ENCODE measurements at places on chromosomes 2 and 18.

- no peak for DNase-seq
These were observed 405 bp downstream of the CASP10 start for GRCh38 chr2:201183365-201183727.

GRCh38 chr2:234046521-234046920, 4.0 kb upstream of the SPP2 start:
- DNase-seq, result no peak

- DNase-seq, result no peak
These were observed 121.0 kb upstream of the HAAO start for GRCh38 chr2:42913280-42913878.

DNA sequence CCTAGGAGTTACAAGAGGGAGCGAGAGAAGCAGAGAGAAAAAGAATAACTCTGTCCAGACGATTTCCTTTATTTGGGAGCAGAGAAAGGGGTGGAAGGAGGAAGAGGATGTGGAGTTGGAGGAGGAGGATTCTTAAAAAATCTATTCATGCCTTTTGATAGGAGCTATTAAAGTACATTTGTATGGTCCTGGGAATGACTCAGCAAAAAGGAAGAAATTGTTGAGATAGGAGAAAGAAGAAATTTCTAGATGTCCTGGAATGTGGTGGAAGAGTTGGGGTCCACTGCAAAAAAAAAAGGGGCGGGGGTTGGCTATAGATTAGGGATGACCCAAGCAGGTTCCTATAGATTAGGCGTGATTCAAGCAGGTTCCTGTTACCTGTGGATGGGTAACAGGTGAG, 32.4 kb upstream of the RPRM start:
- no peak for DNase-seq

DNA sequence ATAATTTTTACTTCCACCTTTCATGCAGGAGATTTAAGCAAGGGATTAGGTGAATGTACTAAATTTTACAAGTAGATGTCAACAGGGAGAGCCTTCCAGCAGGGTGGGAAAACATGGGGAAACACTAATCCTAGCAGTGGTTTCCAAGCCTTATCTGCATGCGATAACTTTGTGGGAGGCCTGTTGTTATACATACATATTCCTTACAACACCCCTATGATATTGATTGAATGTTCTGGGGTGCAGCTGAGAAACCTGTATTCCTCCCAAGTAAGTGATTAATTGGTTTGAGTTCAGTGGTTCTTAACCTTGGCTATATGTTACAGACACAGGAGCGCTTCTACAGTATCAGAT, 65.9 kb downstream of the COL4A4 start:
- no peak for DNase-seq

GRCh38 chr2:72129681-72130340, 17.9 kb downstream of the CYP26B1 start:
- DNase-seq, result peak; percentile 31

DNA sequence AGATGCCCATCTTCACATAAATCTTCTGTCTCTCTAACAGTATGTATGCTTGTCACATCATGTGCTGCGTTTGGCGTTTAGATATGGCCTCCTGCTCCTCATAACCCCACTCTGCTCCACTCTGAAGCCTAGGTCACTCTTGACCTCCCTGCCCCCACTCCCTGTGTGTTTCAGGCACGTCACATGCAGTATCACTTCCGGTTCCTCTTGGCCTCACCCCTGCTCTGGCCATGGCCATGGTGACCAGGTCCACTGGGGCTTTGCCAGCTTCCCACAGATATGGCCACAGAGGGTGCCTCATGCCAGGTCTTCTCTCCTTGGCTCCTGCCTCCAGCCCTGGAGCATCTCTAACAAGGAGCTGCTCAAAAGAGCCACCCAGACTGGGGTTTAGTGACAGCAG, 160.0 kb downstream of the RNF152 start:
- peak; percentile 56 for DNase-seq

DNA sequence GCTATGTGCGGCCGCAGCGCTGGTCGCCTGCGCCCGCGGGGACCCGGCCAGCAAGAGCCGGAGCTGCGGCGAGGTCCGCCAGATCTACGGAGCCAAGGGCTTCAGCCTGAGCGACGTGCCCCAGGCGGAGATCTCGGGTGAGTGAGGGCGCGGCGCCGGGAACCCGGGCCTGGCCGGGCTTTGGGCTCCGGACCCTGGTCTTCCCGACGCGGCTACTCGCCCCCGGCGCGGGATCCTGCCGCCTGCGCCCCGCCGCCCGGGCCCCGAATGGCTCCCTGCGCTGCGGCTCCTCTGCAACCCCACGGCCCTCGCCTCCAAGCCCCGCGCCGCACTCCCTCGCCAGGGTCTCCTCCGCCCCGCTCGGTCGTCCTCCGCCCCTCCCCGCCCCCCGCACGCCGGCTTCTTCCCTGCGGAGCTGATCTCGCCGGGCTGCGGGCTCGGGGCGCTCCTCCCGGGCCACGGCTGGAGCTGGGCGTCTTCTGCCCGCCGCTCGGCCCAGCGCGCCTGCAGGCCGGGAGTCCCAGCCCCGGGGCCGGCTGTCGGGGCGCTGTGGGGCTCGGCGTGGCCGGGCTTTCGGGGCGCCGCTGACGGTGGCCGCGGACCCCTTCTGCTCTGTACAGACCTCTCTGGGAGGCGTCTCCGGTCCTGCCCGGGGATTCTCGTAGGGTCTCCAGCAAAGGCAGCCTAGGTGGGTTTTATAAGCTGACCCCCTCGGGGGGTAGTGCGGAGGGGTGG, 652 bp downstream of the GPC1 start:
- peak; percentile 82 for DNase-seq

- peak; percentile 4 for DNase-seq
These were observed 38.1 kb upstream of the OTOS start for GRCh38 chr2:240178564-240178963.

DNA sequence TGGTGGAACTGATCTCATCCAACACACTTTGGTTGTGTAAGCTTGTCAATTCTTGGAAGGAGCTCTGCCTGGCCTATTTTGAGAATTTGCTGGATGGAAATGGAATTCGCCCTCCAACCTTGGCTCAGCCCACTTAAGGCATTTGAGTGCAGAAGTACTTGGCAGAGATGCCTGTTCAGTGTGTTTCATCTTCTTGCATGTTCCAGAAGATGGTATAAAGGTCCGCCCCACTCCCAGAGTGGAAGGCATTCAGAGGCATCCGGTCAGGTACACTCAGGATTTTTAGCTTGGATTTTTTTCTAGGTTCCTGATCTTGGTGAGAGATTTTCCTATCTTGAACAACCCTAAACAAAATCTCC, 61.3 kb upstream of the TXNDC2 start:
- no peak for DNase-seq

GRCh38 chr18:50619861-50620275, 60.0 kb downstream of the MAPK4 start:
- no peak for DNase-seq

GRCh38 chr18:36112302-36112701, 16.8 kb downstream of the SLC39A6 start:
- DNase-seq, result no peak

DNA sequence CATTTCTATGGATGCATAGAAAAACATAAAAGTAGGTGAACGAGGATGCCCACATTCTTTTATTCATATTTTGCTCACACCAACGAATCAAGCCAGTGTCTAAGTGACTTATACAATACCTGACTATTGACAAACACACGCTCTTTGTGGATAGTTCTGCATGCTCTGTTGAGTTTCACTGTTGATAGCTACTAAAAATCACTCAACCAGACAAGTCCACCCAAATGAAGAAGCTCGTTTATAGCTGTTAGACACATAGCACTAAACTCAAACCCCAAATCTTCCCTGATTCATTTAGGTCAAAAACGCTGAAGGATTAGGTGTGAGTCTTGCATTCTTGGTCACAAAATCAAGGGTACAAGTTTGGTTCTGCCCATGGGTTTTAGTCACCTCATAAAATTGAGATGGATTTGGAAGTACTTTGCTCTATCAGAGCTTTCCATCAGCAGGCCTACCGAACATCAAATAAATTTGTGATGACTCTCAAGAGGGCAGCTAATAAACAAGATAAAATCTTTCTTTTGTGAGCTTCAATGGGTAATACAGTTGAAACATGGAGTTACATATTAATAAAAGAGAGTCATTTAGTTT, 92.7 kb upstream of the ETAA1 start:
- DNase-seq, result no peak
